ENCODE measurements at places on chromosomes 5 and 9.

- DNase-seq = no peak
These were observed 68.7 kb downstream of the KCNN2 start for GRCh38 chr5:114430532-114430931.

DNA sequence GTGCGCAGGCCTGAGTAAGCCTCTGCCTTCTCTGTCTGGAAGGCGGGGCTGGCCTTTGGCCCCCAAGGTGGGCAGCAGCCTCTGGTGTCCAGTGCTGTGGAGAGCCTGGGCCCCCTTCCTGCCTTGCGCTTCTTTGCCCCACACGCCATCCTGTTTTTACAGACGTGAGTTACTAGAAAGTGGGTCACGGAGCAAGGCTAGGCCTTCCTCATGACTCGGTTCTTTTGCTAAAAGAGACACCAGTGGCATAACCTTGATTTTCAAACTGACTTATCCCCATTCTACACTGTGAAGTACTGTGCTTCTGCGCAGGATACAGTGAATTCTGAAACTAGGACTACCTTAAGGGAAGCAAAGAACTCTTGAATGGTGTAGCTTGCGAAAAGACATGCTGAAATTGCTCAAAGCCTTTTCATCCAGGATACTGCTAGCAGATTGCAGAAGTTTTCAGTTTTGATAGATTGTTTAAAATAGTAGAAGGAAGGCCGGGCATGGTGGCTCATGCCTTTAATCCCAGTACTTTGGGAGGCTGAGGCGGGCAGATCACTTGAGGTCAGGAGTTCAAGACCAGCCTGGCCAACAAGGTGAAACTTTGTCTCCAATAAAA, 7.2 kb downstream of the ROPN1L start:
- no peak for DNase-seq

DNA sequence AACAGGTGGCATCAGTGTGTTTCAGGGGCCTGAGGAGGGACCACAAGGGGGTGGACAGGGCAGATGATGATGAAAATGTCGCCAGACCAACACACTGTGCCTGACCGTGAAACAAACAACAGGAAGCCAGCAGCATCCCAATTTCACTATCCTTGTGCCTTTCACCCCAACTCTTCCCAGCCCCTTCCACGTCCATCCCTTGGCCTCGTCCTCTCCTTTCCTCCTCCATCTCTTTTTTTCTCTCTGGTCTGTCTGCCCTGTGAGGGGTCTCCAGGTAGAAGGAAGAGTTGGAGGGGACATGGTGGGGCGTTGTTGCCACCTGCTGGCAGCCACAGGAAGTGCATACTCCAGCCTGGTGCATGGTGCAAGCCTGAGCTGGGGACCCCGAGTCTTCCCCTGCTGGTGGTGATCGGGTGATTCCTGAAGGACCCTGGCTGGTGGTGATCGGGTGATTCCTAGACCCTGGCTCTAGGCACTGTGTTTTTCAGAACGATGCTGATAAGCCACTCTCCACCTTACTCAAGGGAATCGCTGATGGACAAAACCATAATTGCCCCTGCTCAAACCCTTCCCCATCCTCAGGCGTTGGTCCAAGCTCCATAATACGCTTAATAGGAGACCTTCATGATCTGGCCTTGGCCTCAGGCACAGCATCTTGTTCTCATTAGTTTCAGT, 21.7 kb upstream of the NSD1 start:
- DNase-seq = no peak

DNA sequence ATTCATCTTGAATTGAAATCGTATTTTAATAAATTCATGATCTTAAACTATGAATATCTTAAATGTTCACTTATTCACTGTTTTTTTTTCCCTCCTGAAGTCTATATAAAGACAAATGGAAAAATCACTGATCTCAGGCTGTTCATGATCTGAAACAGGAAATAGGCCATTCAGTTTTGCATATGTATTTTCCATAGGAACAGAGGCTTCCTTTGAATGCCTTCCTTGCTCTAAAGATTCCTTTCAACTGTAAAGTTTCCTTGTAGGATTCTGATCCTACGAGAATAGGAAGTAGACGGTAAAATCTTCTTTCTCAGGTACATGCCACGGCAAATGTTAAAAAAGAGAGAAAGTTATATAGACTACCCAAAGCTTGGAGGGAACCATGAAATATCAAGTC, 194.4 kb upstream of the PPP1R2B start:
- no peak for DNase-seq

GRCh38 chr5:24862117-24862516, 217.3 kb upstream of the CDH10 start:
- no peak for DNase-seq

- DNase-seq = no peak
These were observed 42.2 kb downstream of the LEAP2 start for GRCh38 chr5:132915681-132916080.

- no peak for DNase-seq
These were observed 95.7 kb downstream of the AGTPBP1 start for GRCh38 chr9:85645909-85646627.

DNA sequence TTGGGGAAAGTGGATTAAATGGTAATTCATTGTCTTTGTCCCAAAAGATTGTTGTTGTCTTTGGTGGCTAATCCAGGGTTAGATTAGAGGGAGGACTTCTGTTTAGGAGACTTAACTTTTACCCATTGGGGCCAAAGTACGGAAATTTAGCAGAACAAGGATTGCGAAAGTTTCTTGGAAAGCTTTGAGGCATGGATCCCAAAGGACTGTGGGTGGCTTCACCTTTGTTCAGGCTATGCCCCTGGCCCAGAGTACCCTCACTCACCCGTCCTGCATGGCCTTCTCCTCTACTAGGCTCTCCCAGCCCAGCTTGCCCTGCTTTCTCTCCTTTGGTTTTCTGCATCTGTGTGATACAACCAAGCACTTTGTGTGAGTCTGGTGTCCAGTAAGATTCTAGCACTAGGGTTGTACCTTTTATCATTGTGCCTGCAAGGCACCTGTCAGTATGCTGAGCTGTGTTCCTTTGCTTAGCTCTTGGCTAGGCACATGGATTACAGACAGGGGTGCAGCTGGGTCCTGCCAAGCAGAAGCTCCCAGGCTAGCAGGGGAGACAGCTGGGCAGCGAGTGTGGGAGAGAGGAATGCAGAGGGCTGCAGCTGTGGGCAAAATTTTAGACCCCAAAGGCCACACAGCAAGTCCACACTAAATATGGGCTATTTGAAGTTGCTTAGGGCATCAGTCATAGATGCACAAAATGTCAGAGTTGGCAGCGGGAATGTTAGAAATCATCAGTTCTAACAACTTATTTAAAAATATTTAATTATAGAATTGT, 3.2 kb downstream of the PPARGC1B start:
- no peak for DNase-seq

DNA sequence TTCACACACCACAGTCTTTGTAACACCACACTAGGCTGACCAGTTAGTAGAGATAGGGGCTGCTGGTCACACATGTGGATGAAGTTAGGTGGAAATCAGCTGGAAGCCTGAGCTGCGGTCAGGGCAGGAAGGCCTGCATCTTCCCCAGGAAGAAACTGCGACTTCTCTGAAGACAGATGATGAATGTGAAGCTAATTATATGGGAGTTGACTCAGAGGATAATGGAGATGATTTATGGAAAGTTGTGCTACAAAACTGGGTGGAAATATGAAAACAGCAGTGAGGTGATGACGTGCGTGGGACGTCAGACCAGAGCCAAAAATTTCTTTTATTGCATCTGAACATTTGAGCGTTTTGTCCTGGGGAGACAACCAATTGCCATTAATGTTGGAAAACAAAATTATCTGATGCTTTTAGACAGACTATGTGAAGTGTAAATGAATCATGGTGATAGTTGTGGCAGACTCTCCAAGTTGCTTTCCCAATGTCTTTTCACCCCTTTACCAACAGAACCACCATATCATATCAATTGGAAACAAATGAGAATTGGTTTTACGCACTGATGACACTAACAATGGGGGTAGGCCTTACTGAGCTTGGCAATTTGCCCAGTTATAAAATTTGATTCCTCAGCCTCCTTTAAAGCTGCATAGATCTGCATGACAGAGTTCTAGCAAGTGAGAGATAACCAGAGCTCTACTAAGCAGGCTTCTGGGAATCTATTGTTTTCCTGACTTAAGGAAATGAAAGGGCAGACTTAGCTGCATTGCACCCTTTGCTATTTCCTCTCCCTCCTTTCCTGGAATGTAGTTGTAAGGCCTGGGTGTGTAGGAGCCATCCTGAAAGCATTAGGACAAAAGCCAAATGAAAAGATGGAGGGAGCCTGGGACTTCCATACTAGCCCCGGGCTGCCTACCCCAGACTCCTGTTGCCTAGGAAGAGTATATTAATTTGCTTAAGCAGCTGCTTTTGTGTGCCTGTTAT, 84.0 kb downstream of the RAB3C start:
- no peak for DNase-seq

GRCh38 chr9:121610638-121610953, 40.8 kb upstream of the DAB2IP start:
- no peak for DNase-seq

- no peak for DNase-seq
These were observed 4.5 kb downstream of the PKN3 start for GRCh38 chr9:128706671-128707381.

- no peak for DNase-seq
These were observed 18.9 kb upstream of the RASEF start for GRCh38 chr9:83081846-83082245.

DNA sequence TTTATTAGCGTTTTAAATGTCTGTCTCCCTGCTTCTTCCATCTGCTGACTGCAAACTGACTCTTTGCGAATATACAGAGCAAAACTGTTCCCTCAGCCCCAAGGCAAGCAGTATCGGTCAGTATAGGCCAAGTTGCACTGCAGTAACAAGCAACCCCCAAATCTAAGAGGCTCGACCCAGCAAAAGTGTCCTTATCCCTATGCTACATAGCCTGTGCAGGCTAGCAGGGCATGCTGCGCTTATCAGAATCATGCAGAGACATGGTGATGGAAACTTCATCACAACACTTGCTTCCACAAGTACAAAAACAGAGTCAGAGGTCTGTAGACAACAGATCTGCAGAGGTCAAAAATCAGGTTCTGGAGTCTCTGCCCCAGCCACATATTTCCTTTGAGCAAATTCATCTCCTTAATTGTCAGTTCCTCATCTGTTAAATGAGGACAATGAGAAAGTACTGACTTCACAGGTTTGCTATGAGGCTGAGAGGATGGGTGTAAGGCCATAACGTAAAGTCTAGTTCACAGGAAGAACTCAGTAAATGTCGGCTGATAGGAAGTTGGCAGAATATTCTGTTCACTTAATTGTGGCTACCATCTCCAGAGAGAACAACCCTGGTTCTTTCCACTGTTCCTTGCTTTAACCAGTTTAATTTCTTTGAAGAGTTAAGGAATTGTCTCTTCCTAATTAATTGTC, 9.6 kb upstream of the IL17B start:
- no peak for DNase-seq

GRCh38 chr5:34913072-34913471, 2.2 kb downstream of the RAD1 start:
- DNase-seq = no peak

Measured in spinal cord (tissue), 10 donors.